ENCODE measurements at places on chromosomes 6 and 20.

GRCh38 chr6:93515736-93516135 lies 96.4 kb upstream of the EPHA7 start:
- no peak for DNase-seq

GRCh38 chr6:105091140-105091829 lies 88.5 kb downstream of the POPDC3 start:
- DNase-seq = no peak

GRCh38 chr6:144286503-144287393 lies 1.6 kb downstream of the UTRN start:
- no peak for DNase-seq

DNA sequence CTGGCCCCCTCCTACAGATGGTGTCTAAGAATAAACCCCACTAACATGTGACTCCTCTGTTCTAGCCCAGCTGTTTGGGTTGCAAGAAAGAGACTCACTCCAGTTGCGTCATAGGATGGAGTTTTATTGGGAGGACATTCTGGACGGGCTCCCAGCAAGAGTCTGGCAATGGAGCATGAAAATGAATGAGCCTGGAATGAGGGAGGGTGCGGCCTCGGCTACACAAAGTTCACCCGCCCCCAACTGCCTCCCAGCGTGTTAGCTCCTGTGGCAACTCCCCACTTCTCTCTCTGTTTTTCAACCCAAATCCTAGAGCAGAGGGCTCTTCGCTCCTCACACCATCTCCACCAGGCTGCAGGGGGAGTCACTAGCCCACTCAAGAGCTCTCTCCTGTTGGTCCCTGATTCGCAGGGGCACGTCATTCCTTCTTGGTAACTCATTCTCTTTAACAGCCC lies 5.1 kb upstream of the ADAM33 start:
- DNase-seq = no peak

- no peak for DNase-seq
These were observed 8.5 kb downstream of the PYGB start for GRCh38 chr20:25256226-25256859.

DNA sequence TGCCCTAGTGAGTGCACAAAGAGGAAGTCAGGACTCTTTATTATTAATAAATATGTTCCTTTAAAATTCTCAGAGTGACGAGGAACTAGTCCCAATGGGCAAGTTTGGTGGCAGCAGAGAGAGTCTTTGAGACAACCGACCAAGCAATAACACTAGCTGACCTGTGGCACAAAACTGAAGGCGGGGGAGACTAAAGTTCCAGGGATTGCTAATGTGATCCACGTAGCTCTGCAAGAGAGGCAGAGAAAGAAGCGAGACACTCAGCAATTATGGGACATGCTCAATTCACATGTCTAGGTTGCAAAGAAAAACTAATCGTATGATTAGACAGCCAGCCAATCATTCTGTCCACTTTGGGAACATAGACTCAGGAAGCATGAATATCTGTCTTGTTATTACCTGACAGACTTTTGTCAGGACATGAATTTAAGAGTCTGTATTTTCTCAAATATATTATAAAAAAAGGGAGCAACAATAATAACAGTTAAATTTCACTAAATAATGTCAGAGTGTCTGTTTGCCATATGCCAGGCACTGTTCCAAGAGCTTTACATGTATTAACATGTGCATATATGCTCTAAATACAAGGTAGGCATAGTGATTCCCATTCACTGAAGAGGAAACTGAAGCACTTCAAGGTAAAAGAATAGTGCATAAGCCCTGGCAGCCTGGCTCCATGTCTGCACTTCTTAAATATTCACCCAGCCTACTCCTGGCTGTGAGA lies 81.0 kb downstream of the COL9A1 start:
- no peak for DNase-seq

DNA sequence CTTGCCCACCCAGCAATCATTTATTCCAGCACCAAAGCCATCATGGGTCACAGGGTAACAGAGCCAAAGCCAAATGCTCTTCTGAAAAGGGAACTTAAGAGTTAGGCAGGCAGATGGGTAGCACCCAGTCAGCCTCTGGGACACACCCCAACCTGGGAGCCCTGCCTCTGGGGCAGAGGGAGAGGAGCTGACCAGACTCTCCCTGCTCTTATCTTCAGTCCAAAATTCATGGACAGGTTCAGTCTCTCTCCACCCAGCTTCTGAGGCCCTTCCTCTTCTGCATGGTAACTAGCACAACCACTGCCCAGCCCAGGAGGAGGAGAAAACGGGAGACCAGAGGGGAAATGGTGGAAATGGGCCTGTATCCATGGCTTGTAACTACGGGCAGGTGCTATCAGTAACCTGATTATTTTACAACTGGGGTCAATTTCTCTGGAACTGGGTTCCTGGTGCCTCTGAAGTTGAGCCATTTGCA lies 105.4 kb downstream of the NOL4L start:
- DNase-seq = no peak

DNA sequence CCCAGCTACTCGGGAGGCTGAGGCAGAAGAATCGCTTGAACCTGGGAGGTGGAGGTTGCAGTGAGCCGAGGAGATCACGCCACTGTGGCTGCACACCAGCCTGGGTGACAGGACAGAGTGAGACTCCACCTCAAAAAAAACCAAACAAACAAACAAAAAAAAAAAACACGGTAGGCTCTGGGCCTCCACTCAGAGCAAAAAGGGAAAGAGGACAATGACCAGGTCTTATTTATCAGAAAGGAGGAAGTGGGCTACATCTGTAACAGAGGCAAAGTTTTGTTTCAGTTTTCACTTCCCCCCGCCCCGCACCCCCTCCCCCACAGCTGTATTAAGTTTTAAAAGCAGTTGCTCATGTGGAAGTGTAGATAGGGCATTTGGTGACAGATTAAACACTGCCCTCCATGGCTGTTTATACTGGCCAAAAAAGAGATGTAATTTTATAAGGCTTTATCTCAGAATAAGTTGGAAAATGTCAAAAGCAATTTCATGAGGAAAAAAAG lies 114.6 kb downstream of the RCAN2 start:
- DNase-seq = no peak

GRCh38 chr6:38141085-38141484 lies 321.6 kb downstream of the ZFAND3 start:
- no peak for DNase-seq

DNA sequence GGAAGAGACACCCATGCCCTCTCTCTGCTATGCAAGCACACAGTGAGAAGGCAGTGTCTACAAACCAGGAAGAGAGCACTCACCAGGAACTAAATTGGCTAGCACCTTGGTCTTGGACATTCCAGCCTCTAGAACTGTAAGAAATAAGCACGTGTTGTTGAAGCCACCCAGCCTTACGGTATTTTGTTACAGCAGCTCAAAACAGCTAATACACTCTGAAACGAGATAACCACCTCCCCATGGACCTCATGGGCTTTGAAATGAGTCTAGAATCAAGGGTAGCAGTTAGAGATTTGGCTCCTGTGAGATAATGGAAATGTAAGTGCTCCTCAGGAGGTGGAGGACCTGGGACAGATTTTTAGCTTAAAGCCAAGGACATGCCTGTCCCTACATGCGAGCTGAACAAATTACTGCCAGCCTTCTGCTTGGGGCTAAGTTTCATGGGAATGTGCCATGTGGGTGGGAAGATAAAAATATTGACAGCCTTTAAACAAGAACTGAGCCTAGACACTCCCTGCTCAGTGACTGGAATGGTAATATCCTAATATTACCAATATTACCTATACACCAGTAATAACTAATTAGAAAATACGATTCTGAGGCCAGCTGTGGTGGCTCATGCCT lies 3.9 kb upstream of the ZNF318 start:
- no peak for DNase-seq

Measured in stimulated activated CD8-positive, alpha-beta memory T cell treated with anti-CD3 and anti-CD28 coated beads, Interleukin-15, amount 100 ng/mL, for 1 hour (primary cell).